Right renal cortex interstitium (tissue), 3 donors: ENCODE measurements at places on chromosomes 5 and 9.

DNA sequence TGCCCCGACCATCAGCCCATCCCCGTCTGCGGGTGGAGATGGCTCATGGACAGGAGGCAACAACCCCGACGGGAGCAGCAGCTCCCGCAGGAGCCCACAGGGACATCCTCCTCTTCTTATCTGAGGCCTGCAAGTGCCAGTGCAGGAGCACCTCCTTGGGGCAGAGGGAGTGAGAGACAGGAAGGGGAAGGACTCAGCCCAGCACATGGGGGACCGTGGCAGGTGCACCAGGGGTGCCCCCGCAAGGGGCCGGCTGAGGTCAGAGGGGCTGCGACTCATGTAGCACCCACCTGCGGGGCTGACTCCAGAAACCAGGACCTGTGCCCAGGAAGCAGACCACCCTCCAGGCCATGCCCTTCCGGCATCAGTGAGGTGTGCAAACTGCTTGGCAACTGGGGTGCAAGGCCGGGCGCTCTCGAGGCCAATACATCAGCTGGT is 259.8 kb upstream of the ADAMTS16 start:
- no peak for DNase-seq

- DNase-seq, result no peak
These were observed 39.1 kb upstream of the S1PR3 start for GRCh38 chr9:88952086-88952615.

- DNase-seq, result no peak
These were observed 383.3 kb upstream of the ZNF462 start for GRCh38 chr9:106479679-106480078.

DNA sequence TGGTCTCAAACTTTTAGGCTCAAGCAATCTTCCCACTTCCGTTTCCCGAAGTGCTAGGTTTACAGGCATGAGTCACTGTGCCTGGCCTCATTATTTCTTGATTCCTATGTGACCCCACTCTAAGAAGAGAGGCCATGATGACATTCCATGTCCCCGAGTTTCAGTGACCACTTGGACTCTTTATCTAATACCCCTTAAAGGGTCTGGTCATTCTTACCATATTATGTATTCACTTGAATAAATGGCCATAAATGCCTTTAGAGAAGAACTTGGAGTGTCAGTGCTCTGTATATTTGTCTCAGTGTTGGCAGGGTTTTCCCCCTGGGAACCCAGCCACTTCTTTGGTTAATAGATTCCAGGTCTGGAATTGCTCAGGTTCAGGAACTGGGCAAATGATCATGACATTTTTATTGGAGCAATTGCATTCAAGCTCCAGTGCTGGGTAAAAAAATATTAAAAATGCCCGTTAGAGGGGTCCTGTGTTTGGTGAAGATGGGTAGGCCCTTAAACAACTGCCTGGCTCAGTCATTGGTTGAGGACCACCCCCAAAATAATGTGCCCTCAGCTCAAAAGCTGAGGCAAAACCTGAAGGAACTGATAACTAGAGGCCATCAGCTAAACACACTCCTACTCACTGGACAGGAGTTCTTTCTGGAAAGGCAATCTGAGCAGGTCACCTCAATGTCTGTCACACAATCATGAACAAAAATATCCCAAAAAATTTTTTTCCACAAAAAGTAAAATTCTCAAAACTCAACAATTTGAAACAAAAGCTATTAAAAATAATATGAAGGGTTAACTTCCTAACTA is 186.6 kb upstream of the ZNF608 start:
- DNase-seq, result no peak

DNA sequence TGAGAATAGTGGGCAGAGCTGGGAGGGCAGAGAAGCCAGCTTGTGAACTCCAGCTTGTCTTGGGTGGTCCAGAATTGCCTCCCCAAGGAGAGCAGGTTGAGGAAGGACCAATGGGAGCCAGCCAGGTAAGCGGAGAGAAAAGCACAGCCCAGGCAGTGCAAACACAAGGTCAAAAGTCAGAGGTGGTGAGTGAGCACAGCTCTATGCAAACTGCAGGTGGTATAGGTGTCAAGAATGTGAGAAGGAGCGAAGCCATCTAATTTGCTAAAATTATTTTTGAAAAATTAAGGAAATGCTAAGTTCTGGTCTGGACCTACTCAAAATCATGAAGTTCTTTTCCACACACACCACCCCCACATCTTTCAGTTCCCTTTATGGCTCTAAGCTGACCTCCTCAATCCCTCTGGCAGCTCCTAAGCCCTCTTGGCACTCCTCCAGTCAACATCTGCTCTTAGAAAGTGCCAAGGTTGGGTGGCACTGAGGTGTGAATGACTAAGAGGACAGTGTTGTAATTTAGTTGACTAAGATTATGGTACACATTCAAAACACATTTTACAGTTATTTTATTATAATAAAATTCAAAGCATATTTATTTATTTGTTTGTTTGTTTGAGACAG is 6.6 kb upstream of the OTULINL start:
- no peak for DNase-seq

DNA sequence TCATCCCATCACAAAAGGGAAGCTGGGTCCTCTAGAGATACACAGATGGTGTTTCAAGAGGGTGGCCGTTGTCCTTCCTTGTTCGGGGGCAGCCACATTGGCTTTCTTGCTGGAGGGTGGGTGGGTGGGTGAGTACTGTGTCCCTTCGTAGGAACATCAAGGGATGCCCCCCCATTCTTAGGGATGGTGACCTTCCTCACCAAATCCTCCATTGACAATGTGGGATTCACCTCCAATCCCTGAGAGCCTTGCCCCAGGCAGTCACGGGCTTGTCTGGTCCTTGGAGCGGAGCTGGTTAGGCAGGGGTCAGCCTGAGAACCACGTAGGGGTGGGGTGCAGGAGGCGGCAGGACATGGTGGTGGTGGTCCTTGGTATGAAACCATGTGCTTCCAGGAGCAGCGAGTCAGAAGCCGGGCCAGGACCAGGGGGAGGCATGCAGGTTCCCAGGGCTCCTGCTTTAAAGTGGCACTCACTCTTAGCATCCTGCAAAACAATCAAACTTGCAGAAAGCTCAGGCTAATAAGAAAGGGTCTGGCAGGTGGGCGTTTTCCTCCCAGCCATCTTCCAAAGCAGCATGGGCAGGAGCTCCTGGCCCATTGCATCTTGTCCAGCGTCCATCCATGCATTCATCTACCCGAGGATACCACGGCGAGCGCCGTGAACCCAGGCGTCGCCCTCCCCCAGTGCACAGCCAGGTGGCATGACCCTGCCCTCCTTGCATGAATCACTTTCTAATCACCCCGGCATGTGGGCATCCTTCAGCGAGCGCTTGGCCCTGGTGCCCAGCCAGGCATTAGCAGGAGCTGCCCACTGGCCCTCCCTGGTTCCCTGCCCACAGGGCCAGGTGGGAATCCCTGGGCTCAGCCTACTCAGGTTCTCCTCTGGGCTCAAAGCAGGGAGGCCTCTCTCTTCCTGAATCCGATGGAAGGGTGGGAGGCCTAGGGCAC is 76.4 kb downstream of the NTNG2 start:
- DNase-seq, result no peak

- DNase-seq, result no peak
These were observed 77.4 kb downstream of the MSX2 start for GRCh38 chr5:174801798-174802197.

DNA sequence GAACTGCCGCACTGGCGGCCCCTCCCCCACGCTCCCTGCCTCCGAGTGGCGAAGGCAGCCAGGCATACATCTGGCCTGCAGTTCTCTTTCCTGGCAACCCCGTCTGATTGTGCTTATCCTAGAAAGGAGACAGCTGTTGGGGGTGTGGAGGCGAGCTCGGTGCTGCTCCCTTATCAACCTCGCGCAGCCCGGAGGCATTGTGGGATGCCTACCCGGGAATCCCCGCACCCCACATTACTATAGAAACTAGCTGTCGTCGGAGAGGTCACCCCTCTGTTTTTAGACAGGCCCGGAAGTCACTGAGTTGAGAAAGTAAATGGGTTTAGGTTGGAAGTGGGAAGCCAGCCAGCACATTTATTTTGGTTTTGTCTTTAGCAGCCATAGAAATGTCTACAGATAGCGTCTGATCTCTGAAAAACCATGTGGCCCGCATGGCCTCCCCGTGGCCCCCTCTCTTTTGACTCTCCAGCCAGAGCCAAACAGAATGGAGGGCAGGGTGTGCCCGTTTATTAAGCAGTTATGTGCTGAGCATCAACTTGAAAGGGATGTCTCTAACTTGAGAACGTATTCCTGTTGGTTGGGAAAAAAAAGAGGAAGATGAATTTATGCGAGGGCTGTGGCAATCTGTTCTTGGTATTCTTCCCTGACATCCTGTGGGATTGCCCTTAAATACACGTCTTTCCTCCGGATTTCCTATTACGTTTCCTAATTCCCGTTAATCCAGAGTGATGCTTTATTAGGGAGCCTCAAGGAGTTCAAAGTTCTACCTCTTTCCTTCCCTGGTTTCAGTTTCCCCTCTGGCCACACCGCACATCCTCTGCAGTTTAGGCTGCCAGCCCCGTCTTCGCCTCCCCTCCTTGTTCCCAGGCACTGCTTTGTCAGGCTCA is 3.9 kb downstream of the STC2 start:
- no peak for DNase-seq
